ENCODE measurements at places on chromosomes 12 and 14.

- no peak for DNase-seq
These were observed 21.8 kb upstream of the SPPL3 start for GRCh38 chr12:120925740-120926563.

- no peak for DNase-seq
These were observed 13.3 kb downstream of the BEST3 start for GRCh38 chr12:69685810-69686209.

GRCh38 chr12:93016752-93017350 lies 87.8 kb upstream of the EEA1 start:
- DNase-seq: no peak

GRCh38 chr12:92070054-92070863 lies 75.4 kb downstream of the BTG1 start:
- no peak for DNase-seq

- DNase-seq: no peak
These were observed 330.7 kb downstream of the CACNA1C start for GRCh38 chr12:2383325-2384028.

Data from stimulated activated CD4-positive, alpha-beta T cell treated with anti-CD3 and anti-CD28 coated beads, Interleukin-4, amount 100 ng/mL, for 4 hours (primary cell).